BJ (cell line): ENCODE measurements at places on chromosomes 2 and 18.

DNA sequence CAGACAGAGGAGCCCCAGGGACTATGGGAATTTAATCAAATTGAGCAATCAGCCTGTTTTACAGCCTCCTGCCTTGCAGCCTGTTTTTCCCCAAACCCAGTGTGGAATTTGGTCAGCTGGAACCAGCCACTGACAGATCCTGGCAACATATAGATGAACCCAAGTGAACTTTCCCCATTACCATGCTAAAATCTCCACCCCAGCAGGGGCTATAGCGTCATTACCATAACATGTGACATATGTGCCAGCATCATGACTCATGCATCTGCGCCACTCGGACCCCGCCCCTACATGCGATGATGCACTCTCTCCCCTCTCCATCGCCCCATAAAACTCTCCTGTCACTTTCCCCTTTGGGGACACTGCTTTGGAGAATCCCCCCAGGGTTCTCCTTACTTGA, 17.3 kb upstream of the FEZ2 start:
- DNase-seq = no peak

DNA sequence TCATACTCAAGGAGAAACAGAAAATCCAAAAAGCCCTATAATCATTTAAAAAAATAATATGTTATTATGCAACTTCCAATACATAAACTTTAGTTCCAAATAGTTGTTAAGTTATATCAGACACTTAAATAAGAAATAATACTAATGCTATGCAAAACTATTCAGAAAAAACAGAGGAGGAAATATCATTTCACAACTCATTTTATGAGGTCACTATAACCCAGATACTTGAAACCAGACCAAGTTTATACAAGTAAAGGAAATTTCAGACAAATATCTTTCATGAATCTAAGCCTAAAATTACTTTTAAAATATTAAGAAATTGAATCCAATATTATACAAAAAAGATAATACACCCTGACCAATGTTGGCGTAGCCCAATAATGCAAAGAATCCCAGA, 260.8 kb downstream of the CD226 start:
- no peak for DNase-seq

- DNase-seq = no peak
Measured at GRCh38 chr2:159728629-159729028, 16.3 kb downstream of the MARCHF7 start.

GRCh38 chr2:152385650-152386049, 50.7 kb downstream of the FMNL2 start:
- DNase-seq = no peak
